Fibroblast of skin of scalp (primary cell): ENCODE measurements at places on chromosomes 7 and 10.
A peak's percentile ranks its signal among the peaks of the same experiment; 100 is the strongest.

DNA sequence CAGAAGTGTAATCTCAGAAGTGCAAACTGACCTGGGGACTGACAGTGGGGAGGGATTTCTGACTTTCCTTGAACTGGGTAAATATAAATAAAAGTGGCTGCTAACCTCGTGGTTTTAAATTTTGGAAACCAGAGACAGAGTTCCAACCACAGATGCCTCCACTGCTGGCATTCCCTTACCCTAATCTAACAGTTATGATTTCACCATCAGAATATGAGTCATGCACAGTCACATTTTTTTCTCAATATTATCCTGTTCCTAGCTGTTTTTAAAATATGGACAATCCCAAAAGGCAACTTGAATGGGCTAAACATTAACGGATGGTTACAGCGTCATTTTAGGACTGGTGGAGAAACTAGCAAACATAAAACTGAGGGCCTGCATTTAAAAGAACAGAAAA is 264.3 kb upstream of the INHBA start:
- peak; percentile 76 for DNase-seq

DNA sequence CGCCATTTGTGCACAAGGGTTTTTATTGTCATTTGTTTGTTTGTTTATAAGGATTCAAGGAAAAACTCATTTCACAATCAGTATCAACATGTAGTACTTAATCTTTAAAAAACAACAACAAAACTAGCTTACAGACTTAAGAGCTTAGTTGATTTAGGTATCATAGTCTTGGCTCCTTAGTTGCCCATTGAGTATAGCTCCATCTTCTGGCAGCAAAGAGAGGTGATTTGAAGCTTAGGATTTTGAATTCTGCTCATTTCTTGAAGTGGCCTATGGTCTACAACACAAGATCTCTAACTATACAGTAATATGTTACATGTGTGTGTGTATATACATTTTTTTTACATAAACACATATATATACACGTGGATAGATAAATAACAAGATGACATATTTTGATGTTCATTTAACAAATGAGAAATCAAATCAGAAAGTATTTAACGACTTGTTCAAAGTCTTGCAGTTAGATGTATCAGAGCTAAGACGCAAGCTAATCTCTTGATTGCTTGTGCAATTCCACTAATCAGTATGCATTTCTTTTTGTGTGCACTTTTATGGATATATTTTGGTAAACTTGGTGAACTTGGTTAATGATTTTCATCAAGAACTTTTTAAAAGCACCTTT is 307.3 kb downstream of the CAMK1D start:
- DNase-seq, result peak; percentile 60

- DNase-seq, result peak; percentile 45
Measured at GRCh38 chr10:34696423-34696822, 118.7 kb downstream of the PARD3 start.

DNA sequence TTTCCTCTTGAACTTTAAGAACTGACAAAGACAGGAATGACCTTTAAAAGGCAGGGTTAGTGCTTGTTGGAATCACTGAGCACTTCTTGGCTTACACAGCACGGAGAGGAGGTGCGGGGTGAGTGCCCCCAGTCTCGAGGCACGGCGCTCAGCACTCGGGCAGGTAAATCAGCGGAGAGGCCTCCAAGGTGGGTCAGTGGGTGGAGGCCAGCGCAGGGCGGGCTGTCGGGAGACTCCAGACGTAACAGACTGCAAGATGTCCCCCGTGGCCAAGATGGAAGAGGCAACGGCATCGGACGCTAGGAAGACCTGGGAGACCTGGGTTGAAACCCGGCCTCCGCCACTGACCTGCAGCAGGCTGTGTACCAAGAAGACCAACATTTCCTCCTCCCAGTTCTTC is 149.4 kb downstream of the MAD1L1 start:
- DNase-seq, result no peak

- peak; percentile 74 for DNase-seq
Measured at GRCh38 chr7:96949766-96950165, 55.6 kb upstream of the DLX6 start.

GRCh38 chr10:112715581-112715980 is 234.5 kb upstream of the TCF7L2 start:
- DNase-seq, result no peak

GRCh38 chr7:44187636-44188416 is 1.4 kb downstream of the GCK start:
- no peak for DNase-seq

GRCh38 chr7:69992938-69993337 is 394.7 kb downstream of the AUTS2 start:
- DNase-seq, result no peak

DNA sequence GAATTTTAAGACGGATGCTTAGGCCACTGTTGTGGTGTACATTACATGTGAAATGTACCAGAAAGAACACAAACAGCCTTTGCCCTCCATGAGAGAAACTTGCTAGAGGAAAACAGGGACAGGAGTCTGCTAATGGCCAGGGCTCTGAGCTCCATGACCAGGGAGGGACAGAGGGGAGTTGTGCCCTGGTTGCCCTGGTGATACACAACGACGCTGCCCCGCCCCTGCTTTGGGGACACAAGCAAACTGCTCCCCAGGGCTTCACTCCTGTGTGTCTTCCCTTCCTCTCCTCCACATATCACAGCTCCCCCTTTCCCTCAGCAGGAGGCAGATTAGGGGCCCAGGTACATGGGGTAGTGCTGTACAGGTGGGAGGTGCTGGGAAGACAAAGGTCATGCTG is 36.2 kb downstream of the AMPH start:
- no peak for DNase-seq

- DNase-seq, result no peak
Measured at GRCh38 chr10:100780324-100780723, 34.9 kb downstream of the PAX2 start.

GRCh38 chr7:80403686-80404241 is 108.1 kb downstream of the GNAT3 start:
- peak; percentile 51 for DNase-seq

DNA sequence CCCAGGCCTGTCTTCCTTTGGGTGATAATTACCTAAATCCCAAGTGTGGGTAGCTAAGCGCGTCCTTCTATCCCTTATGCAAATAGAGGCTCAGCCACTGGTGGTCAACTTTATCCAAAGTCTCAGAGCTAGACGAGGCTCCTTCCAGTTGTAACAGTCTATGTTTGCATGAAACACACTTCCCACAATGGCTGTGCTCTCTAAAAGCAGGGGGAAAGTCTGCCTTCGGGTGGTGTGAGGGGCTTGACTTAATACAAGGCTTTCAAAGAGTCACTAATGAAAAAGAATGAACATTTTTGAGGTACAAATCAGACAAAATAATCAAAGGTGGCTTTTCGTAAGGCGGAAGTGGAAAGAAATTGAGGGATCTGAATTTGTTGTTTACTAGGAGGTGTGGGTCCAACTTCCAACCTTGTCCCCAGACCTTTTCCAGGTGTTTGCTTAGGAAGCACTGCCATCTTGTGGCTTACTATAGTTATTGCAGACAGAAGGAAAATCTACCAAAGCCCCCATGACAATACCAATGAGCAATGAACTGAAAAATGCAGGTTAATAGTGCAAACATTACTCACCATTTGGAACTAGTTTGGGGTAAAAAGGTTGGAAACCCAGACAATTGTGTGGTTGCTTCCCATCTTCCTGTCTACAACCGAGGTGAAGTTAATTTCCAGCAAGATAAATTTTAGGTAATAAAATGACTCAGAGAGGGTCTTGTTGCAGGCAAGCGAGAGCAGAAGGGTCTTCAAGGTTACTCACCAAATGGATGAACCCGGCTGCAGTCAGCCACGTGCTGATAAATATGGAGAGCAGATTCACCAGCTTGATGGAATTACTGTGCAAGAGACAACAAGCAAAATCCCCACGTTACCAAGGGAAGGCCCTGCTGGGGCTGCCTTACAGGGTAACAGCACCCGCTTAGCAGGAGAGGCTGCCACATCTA is 525.7 kb downstream of the KCNMA1 start:
- DNase-seq, result peak; percentile 81

- peak; percentile 69 for DNase-seq
Measured at GRCh38 chr7:151368136-151368571, 26.5 kb downstream of the NUB1 start.

DNA sequence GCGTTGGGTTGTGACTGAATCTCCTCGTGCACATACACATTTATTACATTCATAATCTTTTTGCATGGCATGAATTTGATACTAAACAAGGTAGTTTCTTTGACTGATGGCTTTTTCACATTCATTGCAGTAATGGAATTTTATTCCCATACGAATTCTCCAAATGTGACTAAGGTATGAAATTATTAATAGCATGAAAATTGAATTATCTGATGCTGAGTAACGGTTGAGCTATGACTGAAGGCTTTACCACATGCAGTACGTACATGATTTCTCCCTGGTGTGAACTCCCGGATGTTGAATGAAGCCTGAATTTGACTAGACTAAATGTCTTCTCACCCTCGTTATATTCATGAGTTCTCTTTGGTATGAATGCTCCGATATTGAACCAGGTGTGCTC is 104.4 kb upstream of the C1GALT1 start:
- peak; percentile 1 for DNase-seq

DNA sequence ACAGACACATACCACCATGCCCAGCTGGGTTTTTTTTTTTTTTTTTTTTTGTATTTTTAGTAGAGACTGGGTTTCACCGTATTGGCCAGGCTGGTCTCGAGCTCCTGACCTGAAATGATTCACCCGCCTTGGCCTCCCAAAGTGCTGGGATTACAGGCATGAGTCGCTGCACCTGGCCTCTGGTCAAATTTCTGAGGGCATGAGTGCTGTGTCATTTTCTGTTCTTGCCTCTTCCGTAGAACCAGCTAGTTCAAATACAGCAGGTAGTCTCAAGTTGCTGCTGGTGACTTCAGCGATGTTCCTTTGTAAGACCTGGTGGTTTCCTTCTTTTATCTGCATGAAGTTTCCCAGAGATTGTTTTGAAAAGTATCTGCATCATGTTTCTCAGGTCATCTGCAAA is 134.8 kb upstream of the SHH start:
- DNase-seq, result peak; percentile 19

- DNase-seq, result no peak
Measured at GRCh38 chr7:113013761-113014449, 72.7 kb downstream of the GPR85 start.

DNA sequence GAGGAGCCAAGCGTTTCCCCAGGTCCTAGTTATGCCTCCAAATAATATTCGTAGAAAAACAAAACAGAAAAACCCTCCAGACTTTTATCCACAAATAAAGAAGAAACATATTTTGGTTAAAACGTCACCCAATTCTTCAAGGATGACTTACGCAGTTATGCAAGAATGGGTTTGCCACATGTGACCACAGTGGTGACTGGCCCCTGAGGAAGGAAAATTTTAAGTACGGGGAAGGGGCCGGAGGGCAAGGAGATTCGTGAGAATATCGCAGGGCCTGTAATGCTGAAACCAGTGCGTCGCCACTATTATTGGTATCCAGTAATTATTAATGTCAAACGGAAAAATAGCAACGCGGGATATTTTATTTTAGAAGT is 537 bp upstream of the MRPS24 start:
- peak; percentile 95 for DNase-seq

DNA sequence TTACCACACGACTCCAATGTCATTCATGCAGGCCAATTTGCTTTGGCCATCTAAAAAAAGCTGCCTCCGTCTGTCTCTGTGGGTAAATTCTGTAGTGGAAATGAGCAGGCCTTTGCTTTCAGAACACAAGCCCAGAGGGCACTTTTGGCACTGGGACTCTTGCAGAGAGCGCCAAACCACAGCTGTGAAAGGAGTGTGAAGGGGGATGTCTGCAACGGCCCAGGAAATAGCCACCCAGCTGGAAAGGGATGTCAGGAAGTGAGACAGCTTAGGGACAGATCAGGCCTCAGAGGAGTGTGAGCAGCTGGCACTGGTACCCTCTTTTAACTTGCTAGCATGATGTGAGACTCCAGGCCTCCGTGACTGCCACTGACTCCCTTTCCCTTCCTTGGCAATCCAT is 152.4 kb downstream of the DKK1 start:
- DNase-seq, result peak; percentile 44

DNA sequence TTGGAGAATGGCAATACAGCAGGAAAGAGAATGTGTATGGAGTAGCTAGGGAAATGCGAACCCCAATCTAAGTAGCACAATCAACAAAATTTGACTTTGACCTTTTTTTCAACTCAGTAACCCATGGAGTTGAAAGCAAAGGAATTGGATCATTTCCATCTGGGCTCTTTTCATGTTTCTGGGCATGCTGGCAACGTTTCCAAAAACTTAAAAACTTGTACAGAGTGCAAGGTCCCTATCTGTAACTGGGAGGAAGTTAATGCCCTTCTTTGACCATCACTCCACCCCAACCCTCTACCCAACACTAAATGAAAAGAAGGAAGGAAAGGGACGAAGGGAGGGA is 1.3 kb upstream of the HIBADH start:
- DNase-seq, result no peak
